ENCODE measurements at places on chromosomes 4 and X.

- DNase-seq, result no peak
Observed at GRCh38 chr4:123891881-123892280, 495.3 kb downstream of the SPRY1 start.

DNA sequence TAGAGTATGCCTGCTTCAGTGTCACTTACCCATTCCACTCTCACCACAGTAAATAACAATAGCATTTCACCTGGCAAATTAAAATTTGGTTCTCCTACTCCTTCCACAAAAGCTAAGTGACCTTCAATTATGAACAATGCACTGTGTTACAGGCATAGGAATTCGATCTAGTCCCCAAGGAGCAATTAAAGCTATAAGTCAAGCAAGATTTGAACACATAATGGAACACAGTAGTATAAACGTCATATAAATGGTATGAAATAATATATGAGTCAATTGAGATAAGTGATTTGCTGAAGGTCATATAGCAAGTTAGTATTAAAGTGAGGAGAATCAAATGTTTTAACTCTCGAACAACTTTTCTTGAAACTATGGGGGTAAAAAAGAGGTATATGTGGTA is 65.8 kb downstream of the ARAP2 start:
- DNase-seq, result no peak

GRCh38 chrX:9775930-9776329 is 10.3 kb upstream of the GPR143 start:
- DNase-seq, result no peak

- no peak for DNase-seq
Observed at GRCh38 chrX:153769865-153770600, 6.0 kb downstream of the PLXNB3 start.

DNA sequence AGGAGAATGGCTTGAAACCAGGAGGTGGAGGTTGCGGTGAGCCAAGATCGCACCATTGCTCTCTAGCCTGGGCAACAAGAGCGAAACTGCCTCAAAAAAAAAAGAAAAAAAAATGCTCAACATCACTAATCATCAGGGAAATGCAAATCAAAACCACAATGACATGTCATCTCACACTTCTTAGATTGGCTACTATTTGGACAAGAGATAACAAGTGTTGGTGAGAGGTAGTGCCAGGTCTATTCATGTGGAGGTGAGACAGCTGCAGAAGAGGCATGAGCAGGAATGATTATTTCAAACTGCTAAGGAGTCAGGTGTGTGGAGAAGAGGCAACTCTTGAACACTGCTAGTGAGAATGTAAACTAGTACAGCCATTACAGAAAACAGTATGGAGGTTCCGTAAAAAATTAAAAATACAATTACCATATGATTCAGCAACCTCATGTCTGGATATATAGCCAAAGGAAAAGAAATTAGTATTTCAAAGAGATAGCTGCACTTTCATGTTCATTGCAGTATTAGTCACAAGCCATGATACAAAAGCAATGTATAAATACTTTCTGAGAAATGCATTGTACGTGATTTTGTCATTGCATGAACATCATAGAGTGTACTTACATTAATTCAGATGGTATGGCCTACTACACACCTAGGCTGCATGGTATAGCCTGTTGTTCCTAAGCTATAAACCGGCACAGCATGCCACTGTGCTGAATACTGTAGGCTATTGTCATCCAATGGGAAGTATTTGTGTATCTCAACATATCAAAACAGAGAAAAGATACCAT is 75.3 kb downstream of the TMEM144 start:
- no peak for DNase-seq

GRCh38 chrX:77014377-77015372 is 432.5 kb upstream of the FGF16 start:
- DNase-seq, result no peak

- DNase-seq, result no peak
Observed at GRCh38 chr4:101067383-101067782, 279.9 kb downstream of the PPP3CA start.

DNA sequence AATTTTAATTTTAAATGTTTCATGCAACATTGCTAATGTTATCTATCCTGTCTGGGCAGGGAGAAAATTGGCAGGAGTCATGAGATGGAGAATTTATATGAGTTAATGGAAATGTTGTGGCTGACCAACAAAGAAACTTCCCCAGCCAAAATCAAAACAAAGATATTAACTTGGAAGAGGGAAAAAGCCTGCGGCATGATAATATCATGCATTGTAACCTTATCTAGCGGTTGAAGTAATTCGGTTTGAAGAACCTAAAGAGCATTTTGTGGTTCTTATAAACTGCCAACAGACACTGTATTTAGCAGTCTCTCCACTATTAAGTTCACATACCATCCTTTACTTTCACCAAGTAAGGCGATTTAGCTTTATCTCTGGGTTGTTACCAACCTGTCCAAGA is 42.3 kb downstream of the DKK2 start:
- DNase-seq, result no peak

GRCh38 chrX:129875669-129876068 is 30.3 kb upstream of the UTP14A start:
- no peak for DNase-seq

GRCh38 chr4:166123546-166123945 is 250.5 kb downstream of the TLL1 start:
- DNase-seq, result no peak

DNA sequence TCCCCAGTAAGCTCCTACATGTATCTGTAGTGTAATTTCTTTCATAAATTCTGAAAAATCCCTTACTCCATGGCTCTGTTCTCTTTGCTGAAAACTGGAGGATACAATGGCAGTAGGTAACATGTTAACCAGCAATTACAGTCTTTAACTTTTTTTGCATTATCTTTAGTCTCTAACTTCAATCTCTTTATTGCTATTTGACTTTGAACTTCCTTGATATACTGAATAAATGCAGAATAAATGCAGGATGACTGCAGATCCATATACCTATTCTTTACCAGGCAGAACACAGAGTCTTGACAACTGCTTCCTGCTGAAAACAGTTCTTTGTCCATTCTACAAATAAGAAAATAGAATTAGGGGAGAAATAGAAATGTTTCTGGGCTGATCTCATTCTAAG is 101.3 kb downstream of the SLC7A11 start:
- no peak for DNase-seq

DNA sequence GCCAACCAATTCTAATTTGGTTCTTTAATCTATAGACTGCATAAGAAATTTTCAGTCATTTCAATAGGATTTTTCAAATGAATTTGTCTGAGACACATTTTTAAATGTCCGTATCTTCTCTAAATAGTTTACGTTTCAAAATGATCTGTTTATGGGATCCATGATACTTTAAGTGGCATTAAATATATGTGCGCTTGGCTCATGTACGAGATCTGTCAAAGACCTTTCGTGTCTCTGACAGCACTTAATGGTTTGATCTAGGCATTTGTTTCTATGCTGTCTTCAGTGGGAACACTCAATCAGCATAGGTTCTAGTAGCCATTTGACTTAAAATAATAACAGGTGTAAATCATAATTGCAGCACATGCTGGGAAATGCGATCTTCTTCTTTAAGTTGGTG is 731.0 kb downstream of the CENPC start:
- no peak for DNase-seq

DNA sequence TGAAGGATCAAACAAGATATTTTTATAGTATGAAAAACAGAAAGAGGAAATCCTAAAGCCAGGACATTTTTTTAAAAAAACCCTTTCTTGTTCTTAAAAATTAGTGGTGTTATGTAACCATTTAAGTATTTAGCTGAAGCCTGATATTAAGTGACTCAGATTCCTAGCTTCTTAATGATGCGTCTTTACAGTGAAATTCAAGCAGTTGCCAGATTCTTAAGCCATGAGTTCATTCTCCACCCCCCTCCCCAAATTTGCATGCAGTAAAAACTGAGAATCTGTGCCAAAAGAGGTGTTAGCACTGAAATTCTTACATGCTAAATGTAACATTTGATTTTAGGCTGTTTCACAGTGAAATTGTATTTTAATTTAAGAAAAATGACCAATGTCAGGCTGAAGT is 180.8 kb downstream of the RAPGEF2 start:
- no peak for DNase-seq
